Stimulated activated CD8-positive, alpha-beta memory T cell treated with anti-CD3 and anti-CD28 coated beads, Interleukin-15, amount 100 ng/mL, for 4 hours (primary cell): ENCODE measurements at places on chromosomes 2 and 18.

DNA sequence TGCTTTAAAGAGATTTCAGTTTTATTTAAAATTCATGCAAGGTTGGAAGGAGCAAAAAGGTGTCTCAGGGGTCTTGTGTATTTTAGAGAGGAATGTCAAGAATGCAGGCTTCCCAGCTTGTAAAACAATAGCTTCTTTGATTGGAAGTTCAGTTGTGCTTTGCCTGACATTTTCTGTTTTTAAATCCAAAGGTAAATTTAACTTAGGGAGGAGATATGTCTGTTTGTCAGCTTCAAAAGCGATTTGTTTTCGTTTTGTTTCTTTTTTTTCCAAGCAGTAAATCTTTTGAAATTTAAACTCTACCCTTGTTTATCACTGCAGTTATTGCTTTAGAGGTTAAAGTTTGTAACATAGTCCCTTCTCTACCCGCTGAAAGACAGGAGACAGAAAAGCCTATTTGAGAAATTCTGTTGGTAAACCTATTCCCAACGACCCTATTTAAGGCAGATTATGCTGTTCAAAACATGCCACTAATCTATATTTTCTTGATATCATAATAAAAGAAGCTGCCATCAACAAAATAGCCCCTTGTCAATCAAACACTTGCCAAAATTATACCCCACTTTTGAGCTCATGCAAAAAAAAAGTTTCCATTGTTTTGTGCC is 639.6 kb downstream of the IRS1 start:
- DNase-seq: no peak

- DNase-seq: no peak
These were observed 69.9 kb upstream of the SMAD7 start for GRCh38 chr18:49020621-49021021.

GRCh38 chr18:69996951-69997798 is 49.5 kb upstream of the CD226 start:
- DNase-seq: no peak

GRCh38 chr2:171167352-171167997 is 6.8 kb upstream of the TLK1 start:
- no peak for DNase-seq

DNA sequence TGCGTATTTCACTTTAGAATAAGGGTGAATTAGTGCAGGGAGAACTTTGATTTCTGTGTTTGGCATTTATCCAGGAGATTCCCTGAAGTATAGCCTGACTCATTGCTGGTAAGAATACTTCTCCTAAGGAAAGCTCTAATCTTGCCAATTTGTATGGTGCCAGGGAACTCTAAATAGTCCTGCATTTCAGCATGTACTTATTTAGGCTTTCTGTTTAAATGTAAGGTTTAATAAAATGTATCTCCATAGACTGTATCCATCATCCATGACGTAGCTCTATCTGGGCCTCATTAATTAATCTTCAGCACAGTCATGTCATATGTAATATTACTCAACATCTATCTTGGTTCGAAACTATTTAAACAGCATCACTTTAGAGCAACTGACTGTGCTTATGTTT is 127.7 kb downstream of the DOK6 start:
- no peak for DNase-seq

- no peak for DNase-seq
These were observed 283.2 kb downstream of the INSIG2 start for GRCh38 chr2:118371515-118371914.

DNA sequence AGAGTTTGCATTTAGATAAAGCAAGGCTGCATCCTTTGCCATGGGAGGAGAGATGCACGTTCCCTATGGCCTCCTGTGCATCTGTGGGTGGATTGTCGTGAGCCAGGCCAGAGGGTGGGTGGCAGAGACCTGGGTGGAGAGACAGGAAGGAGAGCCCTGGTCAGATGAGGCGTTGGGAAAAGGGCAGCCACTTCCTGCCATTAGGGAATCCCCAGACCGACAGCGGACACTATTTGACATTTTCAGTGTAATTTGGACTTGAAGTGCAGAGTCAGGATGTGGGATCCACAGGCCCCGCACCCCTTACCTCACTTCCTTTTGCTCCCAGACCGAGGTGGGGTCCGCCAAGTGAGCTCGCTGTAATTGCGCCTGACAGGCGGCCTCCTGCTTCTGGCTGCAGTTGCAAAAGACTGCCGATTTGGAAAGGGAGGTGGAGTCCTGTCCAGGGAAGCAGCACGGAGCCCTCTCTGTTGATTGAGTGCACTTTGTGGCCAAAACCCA is 150.0 kb downstream of the DYSF start:
- DNase-seq: no peak

- DNase-seq: no peak
These were observed 75.9 kb downstream of the TTN start for GRCh38 chr2:178731300-178731699.

DNA sequence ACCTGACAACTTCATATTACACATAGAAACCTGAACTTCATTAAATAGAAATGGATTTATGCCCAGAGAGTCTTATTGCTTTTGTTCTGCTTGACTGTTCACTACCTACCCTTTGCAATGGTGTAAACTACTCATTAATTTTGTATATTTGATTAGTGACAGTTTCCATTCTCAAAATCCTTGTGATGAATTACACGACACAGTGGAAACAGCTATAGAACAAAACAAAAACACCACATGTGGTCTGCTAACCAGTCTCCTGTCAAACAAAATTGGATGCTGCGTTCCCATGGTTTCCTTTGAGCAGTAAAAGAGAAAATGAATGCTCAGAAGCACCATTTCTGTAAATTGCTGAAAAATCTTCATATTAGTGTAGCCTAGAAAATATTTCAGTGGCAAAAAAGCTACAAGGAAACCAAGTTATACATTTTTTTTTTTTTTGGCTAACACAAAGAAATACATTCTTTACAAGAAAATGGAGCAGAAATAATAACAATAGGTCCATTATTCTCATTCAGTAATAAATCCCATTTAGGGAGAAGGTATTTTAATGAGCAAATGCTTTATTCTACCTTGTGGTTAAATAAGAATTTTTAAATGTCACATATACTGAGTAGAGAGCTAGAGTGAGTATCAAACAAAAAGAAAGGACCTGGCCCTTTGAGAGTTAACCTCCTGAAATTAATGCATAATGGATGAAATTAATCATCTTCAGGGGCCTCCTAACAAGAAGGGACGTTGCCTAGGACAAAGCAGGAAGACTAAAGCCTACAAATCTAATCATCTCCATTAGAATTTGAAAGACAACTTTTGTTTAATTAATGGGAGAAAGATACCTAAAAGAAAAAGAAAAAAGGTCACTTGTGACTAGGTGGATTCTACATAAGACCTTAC is 355.1 kb upstream of the ZC3H15 start:
- no peak for DNase-seq

DNA sequence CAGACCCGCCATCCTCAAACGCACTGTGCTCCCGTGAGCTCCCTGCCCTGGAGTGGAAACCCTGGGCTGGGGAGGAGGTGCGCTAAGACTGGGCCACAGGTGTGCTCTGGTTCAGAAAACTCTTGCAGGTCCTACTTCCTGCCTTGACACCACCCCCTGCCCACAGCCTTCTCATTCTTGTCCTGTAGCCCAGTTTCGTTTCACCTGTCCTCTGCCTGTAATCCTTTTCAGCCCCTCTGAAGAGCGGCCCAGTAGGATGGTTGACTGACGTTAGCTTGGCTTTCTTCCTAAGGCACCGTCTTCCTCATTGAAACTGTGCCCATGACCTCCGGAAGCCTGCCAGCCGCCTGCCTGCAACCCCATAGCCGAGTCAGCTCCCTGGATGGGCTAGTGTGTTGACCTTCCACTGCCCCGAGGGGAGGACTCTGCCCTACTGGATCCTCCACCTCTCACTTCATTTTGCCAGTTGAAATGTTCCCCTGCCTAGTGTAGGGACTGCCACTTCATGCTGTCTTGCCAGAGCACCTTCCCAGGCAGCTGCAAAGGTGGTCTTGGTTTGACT is 116.9 kb downstream of the AGAP1 start:
- no peak for DNase-seq

DNA sequence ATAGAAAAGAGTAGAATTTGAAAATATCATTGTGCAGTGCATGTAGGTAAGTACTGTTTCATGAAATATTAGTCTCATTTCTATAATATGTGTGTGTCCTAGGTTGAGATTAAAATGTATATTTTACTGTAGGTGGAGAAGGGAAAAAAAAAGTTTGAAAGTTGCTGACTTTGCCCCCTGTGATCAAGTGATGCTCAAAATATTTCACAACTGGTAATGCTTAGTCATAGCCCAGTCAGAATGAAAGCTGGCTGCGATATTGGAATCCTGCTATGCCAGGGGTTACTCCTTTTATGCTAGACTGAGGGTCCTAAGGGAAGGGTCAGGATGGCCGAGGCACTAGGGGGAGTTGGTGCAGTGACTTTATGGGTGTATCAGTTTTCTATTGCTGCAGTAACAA is 19.5 kb upstream of the CFAP36 start:
- DNase-seq: no peak

DNA sequence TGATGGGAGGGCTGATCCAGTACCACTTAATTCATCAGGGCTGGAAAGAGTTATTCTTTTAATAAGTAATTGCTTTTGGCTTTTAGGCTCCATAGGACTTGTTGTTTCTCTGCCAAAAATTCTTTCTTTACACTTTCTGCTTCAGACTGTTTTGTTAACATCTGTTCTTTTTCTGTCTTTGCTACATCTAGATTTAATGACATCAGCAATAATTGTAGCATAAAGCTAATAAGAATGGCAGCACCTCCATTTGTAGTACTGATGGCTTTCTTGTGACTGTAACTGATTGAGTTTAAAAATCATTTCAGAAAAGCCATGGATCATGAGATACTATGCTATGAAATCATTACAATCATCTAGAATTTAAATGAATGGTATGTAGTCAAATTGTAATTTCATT is 46.4 kb upstream of the ACKR3 start:
- no peak for DNase-seq

- DNase-seq: no peak
These were observed 161.5 kb upstream of the KCNJ3 start for GRCh38 chr2:154537024-154537423.

GRCh38 chr2:143083636-143084035 is 45.6 kb upstream of the ARHGAP15 start:
- DNase-seq: no peak

DNA sequence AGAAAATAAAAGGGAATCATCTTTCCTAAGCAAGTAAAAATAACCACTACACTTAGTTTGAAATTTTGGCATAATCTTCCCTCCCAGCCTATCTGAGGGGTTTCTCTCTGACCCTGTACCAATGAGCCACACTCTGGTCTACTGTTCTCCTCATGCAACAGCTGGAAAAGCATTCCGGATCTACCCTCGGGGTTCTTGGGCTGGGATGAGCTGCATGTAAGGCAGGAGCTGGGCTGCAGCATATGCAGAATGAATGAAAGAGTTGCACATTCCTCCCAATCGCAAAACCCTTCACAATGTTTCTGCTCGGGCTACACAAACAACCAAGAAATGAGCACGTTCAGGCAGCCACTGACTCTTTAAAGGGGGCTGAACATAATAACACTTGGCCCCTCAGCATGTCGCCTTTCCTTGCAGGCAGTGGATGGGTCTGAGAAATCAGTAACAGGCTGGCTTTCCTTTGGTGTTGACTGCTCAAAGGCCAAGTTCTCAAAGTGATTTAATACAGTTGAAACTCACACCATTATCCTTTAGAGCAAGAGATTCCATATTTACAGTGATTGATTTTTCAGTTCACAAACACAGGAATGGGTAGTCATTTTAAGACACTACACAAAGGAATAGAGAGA is 180.4 kb upstream of the ZFP36L2 start:
- DNase-seq: no peak

DNA sequence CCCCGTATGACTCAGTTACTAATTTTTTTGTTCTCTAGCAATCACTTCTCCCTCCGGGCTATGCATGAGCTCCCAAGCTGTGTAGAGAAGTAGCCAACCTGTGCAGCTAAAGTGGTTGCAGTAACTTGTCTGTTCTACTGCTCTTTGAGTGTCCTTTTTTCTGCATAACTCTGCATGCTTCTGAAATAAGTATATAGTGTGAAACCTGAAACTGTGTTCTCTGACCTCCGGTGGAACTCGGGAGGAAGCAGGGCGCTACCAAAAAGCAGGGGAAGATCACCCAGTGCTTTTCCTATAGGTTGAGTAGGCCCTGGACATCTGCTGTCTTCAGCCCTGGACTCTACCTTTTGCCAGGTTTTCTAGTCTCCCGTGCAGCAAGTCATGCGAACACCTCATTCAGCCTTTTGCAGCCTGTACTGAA is 47.8 kb downstream of the PHLPP1 start:
- DNase-seq: no peak

- DNase-seq: no peak
These were observed 21.8 kb upstream of the GRB14 start for GRCh38 chr2:164642946-164643555.

GRCh38 chr2:35410431-35411061 is 945.0 kb upstream of the CRIM1 start:
- no peak for DNase-seq

- DNase-seq: no peak
These were observed 673 bp downstream of the CENPO start for GRCh38 chr2:24793761-24794435.

- DNase-seq: no peak
These were observed 120.0 kb upstream of the SCN7A start for GRCh38 chr2:166614029-166614428.

- no peak for DNase-seq
These were observed 44.7 kb downstream of the DHRS9 start for GRCh38 chr2:169114056-169114455.

GRCh38 chr2:85611217-85611704 is 605 bp downstream of the C2orf68 start:
- DNase-seq: no peak

DNA sequence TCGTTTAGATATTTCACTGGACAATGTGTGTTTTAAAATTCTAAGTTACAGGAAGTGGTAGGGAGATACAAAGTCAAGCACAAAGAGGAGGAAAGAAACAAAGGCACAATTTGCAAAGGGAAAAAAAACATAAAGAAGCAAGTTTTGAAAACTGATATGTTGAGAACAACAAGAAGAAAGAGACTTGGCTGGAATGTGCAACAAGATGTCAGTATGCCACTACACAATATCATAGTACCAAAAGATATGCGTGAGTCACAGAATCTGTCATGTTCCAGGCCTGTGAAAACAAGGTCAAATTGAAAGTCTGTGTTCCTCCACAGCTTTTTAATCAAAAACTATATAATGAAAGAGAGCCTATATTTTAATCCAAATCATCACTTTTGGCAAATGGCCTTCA is 12.0 kb downstream of the EXOC6B start:
- no peak for DNase-seq

DNA sequence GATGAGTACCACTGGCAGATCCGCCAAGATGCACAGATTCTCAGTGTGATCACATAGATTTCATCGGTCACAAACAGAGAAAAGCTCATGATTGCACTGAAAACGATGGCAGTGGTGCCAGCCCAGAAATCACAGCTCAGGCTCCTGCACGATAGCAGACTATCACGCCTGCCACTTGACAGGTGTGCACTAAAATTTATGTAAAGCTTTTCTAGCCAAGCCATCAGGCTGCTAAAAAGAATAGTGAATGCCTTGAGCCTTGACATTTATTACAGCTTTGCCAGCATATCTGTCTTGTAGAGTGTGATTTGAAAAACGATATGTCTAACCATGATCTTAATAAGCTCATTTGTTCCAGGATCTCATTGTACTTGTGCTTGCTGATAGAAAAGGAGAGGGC is 409.5 kb upstream of the CWC22 start:
- no peak for DNase-seq
